ENCODE measurements at places on chromosomes 2 and 18.

DNA sequence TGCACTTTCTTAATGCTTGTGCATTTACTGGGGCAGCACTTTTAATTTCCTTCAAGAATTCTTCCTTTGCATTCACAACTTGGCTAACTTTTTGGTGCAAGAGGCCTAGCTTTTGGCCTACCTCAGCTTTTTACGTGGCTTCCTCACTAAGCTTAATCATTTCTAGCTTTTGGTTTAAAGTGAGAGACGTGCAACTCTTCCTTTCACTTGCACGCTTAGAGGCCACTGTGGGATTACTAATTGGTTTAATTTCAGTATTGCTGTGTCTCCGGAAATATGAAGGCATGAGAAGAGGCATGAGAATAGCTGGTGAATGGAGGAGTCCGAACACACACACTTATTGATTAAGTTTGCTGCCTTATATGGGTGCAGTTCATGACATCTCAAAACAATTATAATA is 354.1 kb downstream of the DLGAP1 start:
- DNase-seq: no peak

GRCh38 chr2:149000158-149000938 is 38.2 kb upstream of the LYPD6B start:
- DNase-seq: no peak

DNA sequence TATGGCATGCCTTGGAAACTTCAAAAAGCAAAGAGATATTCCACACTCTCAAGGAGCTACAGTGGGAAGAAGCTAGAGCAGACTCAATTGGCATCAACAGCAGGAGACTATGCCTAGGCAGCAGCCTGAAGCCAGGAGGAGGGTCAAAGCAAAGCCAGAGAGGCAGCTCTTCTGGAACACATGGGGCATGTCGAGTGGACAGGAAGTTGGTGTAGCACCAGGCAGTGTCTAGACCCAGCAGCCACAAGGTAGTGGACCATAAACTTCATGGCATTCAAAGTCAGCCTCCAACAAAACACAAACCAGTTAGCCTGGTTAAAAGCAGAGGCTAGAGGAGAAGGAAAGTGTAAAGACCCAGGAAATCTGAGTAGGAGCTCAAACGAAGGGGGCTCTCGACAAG is 311.2 kb upstream of the PKDCC start:
- no peak for DNase-seq

DNA sequence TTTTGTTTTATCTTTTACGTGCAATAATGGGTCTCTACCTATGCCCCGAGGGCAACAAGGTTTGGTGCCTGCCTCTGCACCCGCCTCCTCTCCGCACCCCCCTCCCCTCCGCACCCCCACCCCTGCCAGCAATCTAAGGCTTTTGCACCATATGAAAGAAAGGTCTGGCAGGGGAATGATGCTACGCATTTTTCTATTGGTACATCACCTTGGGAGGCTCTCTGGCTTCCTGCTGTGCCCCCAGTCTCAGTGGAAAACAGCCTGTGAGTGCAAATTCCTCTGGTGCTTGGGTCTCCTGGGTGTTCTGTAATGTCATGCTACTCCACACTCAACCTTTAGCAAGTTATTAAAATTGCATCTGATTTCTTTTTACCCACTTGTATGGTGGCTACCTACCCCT is 161.3 kb upstream of the SMAD7 start:
- no peak for DNase-seq

DNA sequence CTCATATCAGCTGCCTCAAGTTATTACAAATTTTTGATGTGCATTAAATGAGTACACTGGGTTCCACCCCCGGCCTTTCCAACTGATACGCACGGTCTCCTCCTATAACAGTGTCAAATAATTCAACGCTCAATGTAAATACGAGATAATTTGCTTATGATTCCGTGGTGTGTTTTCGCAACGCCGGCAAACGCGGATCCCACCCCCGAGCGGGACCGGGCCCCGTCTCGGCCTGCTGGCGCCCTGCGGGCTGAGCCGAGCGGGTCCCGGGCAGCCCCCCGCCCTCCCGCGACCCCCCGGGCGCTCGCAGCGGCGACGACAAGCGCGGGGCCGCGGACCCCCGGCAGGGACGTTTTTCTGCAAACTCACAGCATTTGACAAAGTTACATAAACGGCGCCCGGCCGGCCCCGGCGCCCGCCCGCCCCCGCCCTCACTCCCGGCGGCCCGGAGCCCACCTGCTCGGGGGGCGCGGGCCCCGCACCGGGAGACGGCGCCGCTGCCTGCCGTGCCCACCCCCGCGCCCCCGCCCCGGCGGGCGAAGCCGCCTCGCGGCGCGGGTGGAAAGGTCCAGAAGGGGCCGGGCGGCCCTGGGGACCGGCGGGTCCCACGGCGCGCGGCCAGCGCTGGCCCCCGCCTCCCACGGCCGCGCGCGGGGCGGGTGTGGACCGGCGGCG is 762 bp downstream of the HDAC4 start:
- DNase-seq: no peak

DNA sequence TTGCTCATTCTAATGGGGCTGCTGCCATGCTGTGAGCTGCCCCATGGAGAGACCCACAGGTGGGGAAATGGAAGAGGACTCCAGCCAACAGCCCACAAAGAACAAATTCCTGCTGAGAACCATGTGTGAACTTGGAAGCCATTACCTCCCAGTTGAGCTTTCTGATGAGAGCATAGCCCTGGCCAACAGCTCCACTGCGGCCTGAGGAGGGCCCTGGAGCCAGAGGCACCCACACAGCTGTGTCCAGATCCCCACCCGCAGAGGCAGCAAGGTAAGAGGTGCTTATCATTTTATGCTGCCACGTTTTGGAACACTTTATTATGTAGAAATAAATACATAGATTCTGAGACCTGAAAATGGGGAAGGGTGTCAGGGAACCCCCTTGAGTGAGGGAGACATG is 44.2 kb upstream of the OTOS start:
- DNase-seq: no peak

- no peak for DNase-seq
These were observed 315.9 kb downstream of the GPD2 start for GRCh38 chr2:156752042-156752441.

DNA sequence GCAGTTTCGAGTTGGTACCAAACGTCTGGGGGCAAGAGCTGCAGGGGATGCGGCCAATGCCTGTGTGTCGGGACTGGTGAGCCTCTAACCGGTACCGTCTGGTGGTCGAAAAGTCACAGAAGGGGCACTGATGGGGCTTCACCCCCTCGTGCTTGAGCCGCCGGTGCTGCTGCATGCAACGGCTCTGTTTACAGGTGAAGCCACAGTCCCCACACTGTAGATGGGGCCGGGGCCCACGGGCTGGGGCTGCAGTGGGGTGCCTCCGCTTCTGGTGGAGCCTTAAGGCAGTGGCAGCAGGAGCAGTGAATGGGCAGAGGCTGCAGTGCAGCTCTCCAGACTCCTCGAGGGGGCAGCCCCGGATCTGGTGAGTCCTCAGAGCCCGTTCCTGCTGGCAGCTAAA is 16.6 kb downstream of the ZNF142 start:
- DNase-seq: no peak

DNA sequence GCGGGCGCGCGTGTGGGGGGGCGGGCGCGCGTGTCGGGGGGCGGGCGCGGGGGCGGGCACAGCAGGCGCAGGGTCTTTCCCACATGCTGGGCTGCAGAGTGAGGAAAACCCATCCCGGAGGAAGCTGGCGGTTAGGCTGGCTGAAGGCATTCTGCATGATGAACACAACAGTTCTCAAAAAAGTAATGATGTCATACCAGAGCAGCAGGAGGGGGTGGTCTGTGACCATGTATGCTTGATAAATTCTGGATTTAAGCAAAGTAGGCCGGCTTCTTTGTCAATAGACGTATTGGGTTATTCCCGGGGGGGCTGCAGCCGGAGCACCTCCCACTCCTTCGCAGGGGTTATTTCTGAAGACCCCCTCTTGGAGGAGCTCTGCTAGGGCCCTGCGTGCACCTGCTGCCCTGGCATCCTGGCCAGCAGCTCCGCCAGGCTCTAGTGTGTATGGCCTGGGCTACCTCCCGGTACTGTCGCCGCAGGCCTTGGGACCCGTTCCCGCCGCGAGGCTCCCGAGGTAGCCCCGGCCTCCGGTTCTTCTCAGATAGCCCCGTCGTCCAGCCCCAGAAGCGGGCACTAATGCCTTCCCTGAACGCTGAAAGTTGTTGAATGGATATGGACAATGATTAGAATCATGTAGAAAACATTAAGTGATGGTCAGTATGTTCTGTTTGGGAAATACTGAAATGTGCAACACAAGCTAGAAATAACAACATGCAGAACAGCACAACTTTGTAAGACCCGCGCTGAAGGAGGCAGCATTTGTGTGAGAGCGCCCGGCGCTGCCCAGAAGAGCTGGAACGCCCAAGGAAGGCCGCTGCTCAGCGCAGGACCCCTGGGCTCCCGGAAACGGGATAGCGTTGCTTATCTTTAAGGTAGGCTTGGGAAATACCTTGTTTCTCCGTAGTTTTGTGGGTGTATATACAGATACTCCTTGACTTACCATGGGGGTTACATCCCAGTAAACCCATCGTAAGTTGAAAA is 101.4 kb upstream of the RAB6C start:
- DNase-seq: peak; percentile 9

DNA sequence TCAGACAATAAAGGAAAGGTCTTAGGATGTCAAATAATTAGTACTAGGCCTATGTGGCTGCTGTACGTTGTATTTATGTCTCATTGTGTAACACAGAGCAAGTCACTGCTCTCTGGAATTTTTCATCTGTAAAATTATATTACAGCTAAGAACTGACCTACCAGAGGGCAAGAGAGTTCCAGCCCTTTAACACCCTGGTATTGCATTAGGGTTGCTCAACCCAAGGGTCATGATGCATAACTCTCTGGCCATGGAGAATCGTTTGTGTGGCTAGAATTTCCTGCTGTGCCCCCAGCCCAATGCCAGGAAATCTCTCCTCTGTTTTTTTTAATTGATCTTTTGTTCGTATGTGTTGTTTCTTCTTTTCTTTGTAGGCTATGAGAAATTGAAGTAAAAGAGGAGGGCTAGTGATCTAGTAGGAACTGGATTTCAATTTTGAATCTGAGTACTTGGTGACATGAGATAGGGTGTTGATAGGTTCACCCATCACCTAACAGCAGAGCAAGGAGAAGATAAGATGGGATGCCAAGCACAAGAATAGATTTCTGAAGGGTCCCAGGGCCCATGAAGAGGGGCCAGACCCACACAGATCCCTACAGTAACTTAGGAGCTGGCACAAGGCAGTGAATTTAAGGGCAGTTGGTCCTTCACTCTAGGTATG is 571.2 kb upstream of the TNP1 start:
- DNase-seq: no peak

GRCh38 chr2:240600451-240600961 is 14.0 kb downstream of the CAPN10 start:
- no peak for DNase-seq

GRCh38 chr2:137449454-137449853 is 514.8 kb upstream of the HNMT start:
- no peak for DNase-seq

- no peak for DNase-seq
These were observed 11.9 kb downstream of the NPAS2 start for GRCh38 chr2:100831831-100832230.

DNA sequence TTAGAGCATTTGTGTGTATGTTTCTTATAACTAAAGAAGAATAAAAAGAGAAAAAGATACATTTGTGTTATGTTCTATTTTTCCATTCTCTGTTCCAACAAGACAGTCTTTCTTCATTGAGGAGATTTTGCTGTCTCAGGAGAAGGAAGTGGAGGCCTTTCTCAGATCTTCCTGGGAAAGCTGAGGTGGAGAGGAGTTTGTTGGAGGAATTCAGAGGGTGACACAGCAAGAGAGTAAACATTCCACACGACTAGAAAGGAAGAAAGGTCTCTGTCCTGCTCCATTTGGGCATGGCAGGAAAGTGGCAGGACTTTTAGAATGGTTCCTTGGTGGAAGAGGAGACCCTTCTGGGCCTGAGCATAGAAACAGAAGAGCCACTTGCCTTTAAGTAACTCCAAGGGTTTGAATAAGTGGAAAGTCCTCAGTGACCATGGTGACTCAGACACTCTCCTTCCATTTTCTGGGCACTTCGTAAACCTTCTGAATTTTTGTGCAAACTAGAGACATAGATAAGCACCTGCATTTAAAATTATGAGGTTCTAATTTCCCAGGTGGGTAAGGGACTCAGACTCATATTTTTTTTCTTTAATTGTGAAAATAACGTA is 52.3 kb upstream of the COL5A2 start:
- DNase-seq: no peak

- DNase-seq: no peak
These were observed 237.2 kb upstream of the APCDD1 start for GRCh38 chr18:10217211-10217610.

- no peak for DNase-seq
These were observed 177.0 kb downstream of the TGIF1 start for GRCh38 chr18:3626929-3627458.

- DNase-seq: no peak
These were observed 73.5 kb downstream of the GULP1 start for GRCh38 chr2:188365058-188365641.

DNA sequence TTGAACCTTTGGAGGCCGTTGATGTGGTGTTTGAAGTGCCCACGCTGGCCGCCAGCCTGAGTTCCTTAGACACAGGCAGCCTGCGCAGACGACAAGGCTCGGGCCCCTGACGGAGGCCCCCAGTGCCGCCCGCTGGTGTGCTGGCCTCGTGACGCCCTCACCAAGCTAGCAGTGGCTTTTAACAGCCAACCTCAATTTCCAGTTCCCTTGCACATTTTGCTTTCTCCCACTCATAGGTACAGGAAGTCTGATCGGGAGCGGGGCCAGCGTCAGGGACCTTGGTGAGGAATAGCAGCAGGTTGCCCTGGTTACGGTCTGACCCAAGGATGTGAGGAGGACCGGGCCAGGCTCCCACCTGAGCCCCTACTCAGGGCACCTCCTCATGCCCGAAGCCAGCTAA is 207.6 kb upstream of the RAB12 start:
- no peak for DNase-seq

DNA sequence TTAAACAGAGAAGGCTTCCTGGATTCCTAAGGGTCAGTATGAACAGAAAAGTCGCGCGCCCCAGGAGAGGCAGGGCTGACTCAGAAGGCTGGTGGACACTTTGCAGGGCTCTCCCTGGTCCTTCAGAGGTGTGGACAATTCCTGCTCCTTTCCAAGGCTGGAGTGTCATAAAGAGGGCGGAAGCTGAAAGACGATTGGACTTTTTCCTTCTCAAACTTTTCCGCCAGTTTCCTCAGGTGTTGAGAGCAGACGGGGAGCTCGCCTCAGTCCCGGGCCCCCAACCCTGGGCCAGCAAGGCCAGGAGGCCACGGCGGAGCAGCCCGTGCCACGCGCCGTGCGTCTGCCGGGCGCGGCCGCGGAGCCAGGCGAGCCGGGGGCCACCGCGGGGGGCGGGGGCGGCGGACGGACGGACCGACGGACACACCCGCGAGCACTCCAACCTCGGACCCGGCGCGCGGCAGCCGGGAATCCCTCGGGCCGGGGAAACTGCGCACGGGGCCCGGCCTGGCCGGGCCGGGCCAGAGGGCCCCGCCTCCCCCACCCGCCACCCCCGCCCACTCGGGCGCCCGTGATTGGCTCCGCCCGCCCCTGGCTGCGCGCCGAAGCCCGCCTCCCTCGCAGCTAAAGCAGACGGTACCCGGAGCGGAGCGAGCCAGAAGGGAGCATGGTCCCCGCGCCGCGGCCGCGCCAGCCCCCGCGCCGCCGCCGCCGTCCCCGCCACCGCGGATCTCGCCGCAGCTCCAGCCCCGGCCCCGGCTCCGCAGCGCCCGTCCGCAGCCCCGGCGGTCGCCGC is at the start of gene KLHL29:
TSS of gene KLHL29 (plus strand) at position 629 of the 793 bp plus-strand sequence. CDS start 177,018 bp downstream, outside the sequence.
- DNase-seq: no peak

- DNase-seq: no peak
These were observed 33.4 kb upstream of the SLC9A2 start for GRCh38 chr2:102585847-102586404.
